T-helper 9 cell (primary cell): ENCODE measurements at places on chromosomes 11 and 22.

DNA sequence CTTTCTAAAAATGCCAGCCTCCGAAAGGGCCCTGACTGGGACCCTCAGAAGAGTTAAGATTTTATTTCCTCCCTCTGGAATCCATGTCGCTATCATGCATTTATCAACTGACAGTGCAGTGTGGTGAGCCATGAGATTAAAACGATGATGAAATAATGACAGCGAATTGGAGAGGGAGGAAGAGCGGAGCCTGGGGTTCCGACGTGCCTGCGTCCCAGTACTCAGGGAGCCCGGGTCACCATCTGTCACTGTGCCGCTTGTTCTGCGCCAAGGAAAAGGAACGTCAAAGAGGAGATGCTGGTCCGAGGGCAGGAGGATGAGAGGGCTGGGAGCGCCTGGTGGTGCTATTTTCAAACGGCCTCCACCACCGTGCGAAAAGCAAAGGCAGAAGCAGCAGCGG is 46.2 kb downstream of the MACROD1 start:
- DNase-seq = no peak

GRCh38 chr22:30429887-30430286 is 4.3 kb downstream of the MTFP1 start:
- DNase-seq = no peak

DNA sequence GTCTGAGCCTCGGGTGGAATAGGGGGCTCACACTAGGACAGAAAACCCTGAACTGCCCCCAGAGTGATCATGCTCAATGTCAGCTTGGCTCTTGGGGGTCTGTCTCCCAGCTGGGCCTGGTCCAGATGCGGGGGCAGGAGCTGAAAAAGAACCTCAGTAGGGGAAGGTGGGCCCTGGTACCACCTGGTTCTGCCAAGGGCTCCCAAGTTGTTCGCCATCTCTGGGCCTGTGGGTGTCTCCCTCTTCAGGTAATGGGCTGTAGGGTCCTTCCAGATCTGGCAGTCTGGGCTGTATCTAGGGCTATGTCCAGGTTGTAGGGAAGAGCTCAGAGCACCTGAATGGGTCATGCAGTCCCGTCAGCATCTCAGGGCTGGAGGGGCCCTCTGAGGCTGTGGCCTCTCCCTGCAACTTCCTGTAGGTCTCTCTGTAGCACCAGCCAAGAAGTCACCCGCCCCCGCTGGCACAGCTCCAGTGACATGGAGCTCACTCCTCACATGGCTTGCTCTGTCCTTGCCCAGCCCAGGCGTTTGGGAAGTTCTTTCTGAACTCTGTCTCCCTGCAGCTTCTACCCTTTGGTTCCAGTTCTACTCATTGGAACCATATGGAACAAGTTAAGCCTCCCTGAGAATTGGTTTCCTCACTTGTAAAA is 33.0 kb upstream of the SOX10 start:
- no peak for DNase-seq

DNA sequence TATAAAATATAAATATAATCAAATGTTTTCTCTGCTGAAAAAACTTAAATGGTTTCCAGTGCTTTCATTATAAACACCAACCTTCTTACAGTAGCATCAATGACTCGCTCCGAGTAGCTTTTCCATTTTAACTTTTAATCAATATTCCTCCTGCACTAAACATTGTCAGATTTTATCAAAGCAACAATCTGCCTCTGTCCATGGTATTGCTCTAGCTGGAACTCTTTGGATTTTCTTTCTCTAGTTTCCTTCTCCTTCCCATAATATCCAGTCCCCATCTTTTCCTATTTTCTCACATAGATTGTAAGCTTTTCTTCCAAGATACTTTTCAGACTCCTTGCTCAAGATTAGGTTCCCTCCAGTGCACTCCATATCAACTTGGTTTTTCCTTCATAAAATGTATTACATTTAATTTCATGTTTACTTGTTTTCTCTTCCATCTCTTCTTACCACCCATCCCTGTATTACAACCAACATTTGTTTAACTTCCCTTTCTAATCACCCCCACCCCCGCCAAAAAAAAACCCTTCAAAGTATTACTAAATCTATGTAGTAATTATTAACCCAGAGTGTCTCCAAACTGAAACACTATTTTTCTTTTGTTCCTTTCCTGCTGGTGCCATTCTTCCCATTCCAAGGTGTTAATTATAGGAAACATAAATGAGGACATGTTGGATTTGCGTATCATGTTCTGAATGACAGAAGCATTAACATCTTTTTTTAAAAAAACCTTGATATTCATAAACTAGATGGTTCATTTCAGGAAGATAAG is 716.5 kb downstream of the NELL1 start:
- no peak for DNase-seq

DNA sequence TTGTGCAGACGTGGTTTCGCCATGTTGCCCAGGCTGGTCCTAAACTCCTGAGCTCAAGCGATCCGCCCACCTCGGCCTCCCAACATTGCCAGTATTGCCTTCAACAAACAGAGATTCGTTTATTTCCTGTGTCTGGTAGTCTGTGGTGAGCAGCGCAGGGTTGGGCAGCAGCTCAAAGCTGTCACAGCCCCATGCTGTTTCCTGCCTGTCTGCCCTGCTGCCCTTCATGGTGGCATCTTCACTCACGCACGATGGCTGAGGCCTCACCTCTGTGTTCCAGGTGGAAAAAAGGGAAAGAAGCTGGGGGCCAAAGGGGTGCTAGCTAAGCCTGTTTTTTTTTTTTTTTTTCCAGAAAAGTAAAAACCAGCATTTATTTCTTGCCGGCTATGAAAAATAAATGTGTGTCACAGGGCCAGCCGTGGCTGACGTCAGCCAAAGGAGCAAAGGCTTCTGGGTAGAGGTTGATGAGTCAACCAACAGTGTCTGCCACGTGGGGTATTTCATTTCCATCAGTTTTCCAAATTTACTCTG is 28.8 kb downstream of the TBC1D22A start:
- peak; percentile 75 for DNase-seq

- no peak for DNase-seq
Observed at GRCh38 chr22:24326266-24326665, 55.6 kb downstream of the SPECC1L start.

GRCh38 chr11:24515632-24516031 is 18.8 kb downstream of the LUZP2 start:
- no peak for DNase-seq

GRCh38 chr22:30694171-30694639 is 469 bp upstream of the OSBP2 start:
- DNase-seq = peak; percentile 21

DNA sequence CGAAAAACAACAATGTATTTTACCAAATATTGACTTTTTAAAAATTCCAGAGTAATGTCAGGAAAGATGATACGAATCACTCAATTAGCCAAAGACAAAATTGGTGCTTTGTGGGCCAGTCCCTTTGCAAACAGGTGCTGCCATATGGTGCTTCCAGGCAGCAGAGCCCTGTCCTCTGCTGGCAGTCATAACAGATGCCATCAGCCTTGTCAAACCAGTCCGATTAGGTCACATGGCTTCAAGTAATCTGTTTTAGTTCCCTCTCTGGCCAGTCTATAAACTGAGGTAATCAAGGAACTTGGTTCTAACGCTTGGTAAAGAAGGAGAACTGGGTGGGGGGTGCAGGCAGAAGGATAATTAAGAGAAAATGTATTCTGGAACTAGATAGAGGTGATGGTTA is 49.1 kb upstream of the CAPRIN1 start:
- no peak for DNase-seq

- no peak for DNase-seq
Observed at GRCh38 chr11:104060820-104061219, 24.4 kb downstream of the DDI1 start.

- DNase-seq = no peak
Observed at GRCh38 chr11:32316858-32317642, 118.3 kb downstream of the WT1 start.

DNA sequence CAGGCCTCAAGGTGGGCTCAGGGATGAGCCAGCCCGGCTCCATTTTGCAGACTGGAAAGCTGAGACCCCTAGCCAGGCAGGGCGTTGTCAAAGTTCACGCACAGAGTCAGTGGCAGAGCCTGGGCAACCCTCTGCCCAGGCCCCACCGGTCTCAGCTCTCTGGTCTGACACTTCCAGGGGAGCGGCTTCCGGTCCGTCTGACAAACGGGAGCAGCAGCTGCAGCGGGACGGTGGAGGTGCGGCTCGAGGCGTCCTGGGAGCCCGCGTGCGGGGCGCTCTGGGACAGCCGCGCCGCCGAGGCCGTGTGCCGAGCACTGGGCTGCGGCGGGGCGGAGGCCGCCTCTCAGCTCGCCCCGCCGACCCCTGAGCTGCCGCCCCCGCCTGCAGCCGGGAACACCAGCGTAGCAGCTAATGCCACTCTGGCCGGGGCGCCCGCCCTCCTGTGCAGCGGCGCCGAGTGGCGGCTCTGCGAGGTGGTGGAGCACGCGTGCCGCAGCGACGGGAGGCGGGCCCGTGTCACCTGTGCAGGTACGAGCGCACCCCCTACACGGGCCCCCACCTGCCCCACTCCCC is 36.0 kb downstream of the CD6 start:
- no peak for DNase-seq

GRCh38 chr11:118768690-118769089 is 22.3 kb downstream of the DDX6 start:
- no peak for DNase-seq

- DNase-seq = no peak
Observed at GRCh38 chr11:14304601-14305000, 54.4 kb downstream of the RRAS2 start.

DNA sequence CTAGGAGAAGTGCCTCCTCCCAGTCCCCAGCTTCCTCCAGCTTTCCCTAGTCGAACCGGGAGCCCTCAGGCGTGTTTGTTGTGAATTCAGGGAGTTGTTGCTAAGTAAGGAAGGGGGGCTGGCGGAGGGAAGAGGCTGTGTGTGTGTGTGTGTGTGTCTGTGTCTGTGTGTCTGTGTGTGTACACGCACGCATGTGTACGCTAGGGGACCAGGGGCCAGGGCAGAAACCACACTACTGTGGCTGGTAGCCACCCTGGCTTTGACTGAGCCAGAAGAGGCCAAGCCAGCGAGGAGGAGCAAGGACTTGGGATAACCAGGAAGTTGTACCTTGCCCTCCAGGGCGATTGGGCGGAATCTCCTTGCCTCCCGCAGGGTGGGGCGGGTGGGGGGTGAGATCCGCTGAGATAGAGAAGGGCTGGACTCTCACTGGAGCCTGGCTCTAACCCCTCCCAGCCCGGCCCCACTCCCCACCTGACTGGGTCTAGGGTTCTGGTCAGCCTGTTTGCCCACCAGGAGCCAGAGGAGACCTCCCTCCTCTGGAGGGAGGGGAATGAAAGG is 7.5 kb downstream of the BCL9L start:
- no peak for DNase-seq

DNA sequence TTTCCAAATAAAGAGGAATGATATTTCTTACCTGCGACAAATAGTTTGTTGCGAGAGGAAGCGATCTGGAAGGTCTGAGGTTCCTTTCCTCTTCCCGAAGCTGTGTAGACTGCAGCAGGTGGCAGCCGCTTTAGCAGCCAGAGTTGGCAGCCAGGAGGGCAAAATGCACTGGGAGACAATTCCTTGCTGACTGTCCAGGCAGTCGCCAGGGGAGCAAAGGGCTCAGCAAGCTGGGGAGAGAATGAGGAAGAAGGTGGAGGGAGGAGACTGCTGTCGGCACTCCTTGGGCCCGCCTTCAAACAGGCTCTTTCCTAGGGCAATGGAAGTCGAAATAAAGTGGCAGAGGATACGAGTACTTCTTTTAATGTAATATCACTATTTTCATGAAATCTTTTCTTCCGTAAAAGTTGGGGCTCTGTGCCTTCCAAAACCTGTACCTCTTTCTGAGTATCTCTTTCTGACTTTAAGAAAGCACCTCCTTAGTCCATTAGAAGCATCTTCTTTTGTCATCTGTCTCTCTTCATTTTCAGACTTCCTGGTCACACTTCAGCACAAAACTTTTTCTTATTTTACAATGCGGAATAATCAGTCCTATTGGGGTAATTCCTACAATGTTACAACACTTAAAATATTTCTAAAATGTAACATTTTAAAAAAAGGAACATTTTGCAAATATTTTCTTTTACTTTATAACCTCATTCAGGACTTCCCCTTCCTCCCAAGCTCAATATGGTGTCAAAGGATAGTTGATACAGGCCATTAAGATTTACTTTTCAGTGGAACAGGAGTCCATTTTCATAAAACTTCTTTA is at the start of gene IL18:
Gene IL18, minus strand, starts transcription at position 220 of the 811 bp plus-strand sequence. CDS start 9,041 bp downstream, outside the sequence.
- no peak for DNase-seq

GRCh38 chr11:3119141-3119821 is 45.8 kb downstream of the OSBPL5 start:
- no peak for DNase-seq

GRCh38 chr11:128862406-128862805 is 4.7 kb downstream of the KCNJ1 start:
- DNase-seq = no peak

DNA sequence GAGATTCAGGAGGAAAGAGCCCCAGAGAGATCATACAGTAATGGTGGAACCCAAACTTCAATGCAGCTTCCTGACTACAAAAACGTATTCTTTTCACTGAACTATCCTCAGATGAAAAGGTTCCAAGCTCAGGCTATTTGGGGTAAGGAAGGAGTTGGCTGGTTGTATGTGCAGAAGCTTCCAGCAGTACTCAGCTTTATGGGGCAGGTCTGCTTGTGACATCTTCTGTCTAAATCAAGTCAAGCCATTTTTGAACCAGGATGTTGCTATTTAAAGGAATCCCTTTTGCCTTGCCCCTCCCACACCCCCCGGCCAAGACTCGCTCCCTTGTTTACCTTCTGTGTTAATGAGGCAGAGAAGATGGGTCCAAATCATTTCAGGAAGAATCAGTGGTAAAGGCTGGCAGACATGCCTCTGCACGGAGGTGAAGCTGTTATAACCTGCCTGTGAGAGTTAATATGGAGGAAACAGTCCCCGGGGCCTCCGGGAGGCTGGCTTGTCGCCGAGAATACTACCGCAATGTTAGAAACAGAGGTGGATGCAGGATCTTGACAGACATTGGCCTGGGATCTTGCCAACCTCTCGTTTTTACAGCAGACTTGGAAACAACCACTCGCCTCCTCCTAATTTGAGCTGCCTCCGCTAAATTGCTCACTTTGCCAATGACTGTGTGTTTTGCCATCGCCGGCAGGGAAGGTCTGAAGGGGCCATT is 45.4 kb downstream of the TIMP3 start:
- no peak for DNase-seq

DNA sequence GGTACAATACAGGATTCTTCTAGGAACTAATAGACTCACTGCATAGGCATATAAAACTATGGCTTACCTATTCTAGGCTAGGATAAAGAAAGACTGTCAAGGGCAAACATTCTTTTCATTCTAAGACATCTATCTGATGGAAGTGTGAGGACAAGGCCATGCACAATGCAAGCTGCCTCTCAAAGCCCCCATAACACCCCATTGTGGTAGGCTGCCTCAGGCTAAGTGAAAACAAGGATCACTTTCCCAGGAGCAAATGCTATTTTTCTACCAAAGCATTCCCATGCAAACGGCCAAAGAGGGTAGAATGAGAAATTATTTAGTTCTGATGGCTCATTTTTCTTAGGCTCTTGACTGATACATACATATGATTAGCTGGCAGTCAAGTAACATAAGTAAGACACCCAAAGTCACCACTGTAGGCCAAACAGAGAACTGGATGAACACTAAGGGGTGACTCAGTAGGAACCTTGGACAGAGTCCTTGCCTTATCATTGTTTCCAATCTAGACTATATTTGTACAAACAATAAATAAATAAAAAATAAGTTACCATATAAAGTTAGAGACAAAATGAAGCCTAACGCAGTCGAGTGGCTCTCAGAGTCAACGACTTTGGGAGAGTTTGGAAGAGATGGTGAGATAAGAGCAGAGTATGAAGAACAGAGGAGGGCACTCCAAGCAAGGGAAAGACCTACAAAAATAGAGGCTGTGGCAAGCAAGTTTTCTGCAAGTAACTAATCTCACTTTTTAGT is 303.6 kb downstream of the SBF2 start:
- no peak for DNase-seq
